ENCODE measurements at places on chromosomes 11 and 22. TPM values are rescaled to one million over a fixed set of nuclear protein-coding genes. Genes with fewer than 3 reads are reported as not detected.

NXPE4 gene
- total RNA-seq, result not detected

PTPRCAP gene
- 1.2 TPM for total RNA-seq

TSSK2 gene
- total RNA-seq, result not detected

C11orf86 gene
- not detected for total RNA-seq

TYR gene
- not detected for total RNA-seq

CD248 gene
- 28.7 TPM for total RNA-seq

TMEM86A gene
- 2.7 TPM for total RNA-seq

SAA4 gene
- not detected for total RNA-seq

OR52I2 gene
- not detected for total RNA-seq

NAALAD2 gene
- 49.1 TPM for total RNA-seq

RASD2 gene
- 0.42 TPM for total RNA-seq
